ENCODE measurements at places on chromosomes 1 and 21.
A peak's percentile ranks its signal among the peaks of the same experiment; 100 is the strongest.

- DNase-seq = no peak
Measured at GRCh38 chr1:26124418-26125331, 13.1 kb downstream of the PDIK1L start.

DNA sequence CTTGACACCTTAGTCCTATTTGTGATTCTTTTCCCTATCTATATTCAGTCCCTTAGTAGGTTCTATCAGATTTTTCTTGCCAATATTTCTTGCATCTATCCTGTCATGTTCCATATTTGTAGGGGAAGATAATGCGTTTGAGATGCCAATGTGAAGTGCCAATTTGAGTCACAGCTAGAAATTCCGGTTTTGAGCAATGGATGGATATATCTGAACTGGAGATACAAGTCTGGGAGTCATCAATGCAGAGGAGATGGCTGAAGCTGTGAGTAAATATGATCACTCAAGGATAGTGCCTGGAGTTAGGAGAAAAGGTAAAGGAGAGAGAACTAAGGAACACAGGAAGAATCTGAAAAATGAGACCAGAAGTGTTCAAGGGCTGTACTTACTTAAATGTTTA, 93.8 kb downstream of the COQ8A start:
- no peak for DNase-seq

- DNase-seq = no peak
Measured at GRCh38 chr1:88014131-88014530, 669.9 kb upstream of the PKN2 start.

- no peak for DNase-seq
Measured at GRCh38 chr1:103363008-103363365, 162.5 kb upstream of the RNPC3 start.

DNA sequence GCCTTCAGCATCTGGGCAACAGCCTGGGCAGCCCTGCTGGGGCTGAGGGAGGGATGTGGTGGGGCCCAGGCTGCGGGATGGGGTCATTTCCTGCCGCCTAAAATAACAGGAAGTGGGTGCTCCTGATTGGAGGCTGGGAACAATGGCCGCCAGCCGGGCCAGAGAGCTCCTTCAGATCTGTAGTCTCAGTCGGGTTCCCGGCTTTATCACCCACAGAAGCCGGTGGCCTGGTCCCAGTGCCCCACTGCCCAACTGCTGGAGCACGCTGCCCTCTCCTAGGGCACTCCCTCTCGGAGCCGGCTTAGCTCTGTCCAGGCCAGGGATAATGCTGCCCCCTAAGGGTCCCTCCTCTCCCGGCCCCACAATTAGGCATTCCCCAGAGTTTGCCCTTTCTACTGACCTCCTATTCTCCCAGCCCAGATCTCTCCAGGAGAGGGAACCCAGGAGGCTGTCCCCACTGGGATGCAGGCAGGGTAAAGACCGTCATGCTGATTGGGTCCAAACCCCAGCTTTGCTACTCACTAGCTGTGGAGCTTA, 5.1 kb downstream of the MAP7D1 start:
- peak; percentile 78 for DNase-seq

- DNase-seq = no peak
Measured at GRCh38 chr1:1780598-1781525, 2.6 kb upstream of the NADK start.

DNA sequence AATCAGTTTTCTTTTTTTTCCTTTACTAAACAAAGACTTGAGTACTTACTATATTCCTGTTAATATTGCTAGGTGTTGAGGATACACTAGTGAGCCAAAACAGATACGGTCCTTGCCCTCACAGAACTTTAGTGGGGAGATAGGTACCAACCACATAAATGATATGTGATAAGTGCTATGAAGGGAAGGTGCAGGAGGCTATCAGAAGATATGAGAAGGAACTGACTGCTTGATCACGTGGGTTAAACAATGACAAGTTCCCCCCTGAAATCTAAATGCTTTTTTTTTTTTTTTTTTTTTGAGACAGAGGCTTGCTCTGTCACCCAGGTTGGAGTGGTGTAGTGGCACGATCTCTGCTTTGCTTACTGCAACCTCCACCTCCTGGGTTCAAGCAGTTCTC, 25.0 kb downstream of the RBM15 start:
- no peak for DNase-seq

GRCh38 chr1:207884266-207885029, 26.5 kb downstream of the CD34 start:
- DNase-seq = no peak

GRCh38 chr1:244050014-244050834, 859 bp upstream of the ZBTB18 start:
- DNase-seq = no peak

GRCh38 chr1:58779801-58780382, 4.0 kb downstream of the JUN start:
- no peak for DNase-seq

GRCh38 chr1:89563957-89564604, 39.5 kb downstream of the LRRC8B start:
- no peak for DNase-seq

DNA sequence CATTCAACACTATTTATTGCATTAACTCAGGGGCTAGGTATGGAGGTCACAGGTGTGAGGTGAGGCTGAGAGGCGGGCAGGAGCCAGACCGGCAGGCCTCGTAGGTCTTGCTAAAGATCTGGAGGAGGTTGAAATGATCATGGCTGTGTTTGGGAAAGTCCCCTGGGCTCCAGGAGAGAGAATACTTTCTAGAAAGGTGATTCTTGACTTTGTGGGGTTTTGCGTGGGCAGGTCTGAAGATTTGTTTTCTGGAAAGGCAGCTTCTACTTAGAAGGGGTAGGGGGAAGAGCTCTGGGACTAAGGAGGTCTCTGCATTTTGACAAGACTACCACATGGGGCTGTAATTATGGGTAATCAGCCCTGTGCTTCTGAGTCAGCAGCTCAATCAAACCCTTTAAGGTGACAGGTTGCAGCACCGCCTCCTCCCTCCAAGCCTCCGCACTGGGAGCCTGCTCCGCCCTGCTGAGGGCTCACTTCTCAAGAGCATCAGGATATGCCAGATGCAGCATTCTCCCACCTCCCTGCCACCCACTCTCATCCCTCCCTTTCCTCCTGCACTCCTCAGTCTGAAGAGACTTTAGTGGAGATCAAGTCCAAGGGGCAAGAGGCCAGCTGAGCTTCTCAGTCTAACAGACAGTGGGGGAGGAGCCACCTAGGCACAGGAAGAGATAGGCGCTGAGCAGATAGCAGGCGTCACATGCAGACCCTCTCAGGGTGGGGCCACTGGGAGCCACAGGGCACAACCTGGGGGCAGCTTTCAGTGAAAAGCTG, 30.5 kb downstream of the SLC30A1 start:
- DNase-seq = peak; percentile 27

DNA sequence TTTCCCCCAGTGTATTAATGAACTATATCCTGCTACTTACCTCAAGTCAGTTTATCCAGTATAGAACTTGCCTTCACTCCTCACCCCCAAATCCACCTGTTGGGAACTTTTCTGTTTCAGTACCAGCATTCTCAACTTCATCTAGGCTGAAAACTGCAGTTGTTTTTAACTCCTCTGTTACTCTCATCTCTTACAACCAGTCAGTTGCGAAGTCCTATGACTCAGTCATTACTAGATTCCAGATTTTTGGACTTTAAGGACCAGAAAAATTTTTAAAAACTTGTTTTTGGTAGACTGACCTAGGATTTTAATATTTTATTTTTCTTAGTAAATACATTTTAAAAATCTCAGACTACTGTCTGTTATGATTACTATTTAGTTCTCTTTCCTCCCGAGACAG, 8.1 kb downstream of the GNAI3 start:
- DNase-seq = no peak

DNA sequence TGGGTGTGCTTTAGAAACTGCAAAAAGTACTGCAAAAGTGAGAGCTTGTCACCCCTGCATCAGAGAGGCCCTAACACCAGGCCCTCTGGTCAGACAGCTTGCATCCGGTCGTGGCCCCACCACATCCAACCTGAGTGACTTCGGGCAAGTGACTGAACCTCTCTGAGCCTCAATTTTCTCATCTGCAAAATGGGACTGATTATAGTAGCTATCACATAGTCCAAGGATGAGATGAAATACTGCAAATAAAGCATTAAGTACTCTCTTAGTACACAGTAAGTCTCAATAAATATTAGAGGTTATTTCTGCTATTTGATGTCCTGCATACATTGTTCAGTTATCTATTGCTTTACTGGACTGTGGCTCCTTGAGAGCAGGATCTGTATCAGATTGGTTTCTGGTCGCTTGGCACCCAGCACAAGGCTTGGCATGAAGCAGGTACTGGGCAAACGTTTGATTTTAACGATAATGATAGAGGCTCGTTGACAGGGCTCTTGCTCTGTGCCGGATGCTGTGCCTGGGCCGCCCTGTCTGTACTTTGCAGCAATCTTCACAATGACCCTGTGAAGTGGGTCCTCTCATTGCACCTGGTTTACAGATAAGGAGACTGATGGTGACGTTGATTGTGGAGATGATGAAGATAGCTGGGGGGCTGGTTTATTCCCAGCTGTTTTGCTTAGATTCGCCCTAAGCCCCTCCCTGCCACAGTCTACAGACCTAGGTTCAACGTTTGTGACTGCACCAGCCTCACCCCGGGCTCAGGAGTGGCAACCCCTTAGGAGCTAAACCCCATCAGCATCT, 43.6 kb downstream of the RAP1GAP start:
- DNase-seq = no peak

DNA sequence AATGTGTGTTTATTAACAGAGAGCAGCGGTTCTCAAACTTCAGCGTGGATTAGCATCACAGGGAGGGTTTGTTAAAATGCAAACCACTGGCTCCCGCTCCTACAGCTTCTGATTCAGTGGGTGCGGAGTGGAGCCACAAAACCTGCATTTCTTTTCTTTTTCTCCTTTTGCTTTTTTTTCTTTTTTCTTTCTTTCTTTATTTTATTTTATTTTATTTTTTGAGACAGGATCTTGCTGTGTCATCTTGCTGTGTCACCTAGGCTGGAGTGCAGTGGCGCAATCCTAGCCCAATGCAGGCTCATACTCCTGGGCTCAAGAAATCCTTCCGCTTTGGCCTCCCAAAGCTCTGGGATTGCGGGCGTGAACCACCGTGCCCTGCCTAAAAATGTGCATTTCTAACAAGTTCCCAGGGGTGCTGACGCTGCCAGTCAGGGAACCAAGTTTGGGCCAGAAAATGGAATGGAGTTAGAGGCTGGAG, 20.9 kb upstream of the SLC1A7 start:
- DNase-seq = no peak

DNA sequence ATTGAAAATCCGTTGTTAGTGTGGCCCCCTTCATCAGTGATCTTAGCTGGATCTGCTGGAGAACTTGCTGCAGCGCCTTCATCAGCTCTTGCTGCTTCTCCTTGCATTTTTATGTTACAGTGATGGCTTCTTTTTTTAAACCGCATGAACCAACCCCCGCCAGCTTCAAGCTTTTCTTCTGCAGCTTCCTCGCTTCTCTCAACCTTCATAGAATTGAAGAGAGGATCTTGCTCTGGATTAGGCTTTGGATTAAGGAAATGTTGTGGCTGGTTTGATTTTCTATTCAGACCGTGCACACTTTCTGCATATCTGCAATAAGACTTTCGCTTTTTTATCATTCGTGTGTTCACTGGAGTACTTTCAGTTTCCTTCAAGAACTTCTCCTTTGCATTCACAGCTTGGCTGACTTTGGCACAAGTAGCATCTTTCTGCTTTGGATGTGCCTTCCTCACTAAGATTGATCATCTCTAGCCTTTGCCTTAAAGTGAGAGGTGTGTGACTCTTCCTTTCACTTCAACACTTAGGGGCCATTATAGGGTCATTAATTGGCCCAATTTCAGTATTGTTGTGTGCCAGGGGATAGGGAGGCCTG, 13.1 kb downstream of the RNF187 start:
- no peak for DNase-seq

- no peak for DNase-seq
Measured at GRCh38 chr1:58839147-58839795, 55.4 kb upstream of the JUN start.

- no peak for DNase-seq
Measured at GRCh38 chr1:212346601-212347000, 61.4 kb downstream of the PPP2R5A start.

GRCh38 chr1:70528590-70529333, 117.7 kb downstream of the CTH start:
- no peak for DNase-seq

DNA sequence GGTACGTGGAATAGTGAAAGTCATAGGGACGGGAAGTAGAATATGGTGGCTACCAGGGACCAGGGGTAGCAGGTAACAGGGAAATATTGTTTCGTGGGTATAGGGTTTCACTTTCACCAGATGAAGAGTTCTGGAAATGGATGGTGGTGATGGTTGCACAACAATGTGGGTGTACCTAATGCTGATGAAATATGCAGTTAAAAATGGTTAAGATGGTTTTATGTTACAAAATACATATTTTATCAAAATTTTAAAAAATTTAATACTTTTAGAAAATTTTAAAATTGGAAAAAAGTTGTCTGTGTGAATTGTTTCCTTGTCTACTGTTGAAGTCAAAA, 55.5 kb upstream of the TLR5 start:
- no peak for DNase-seq

DNA sequence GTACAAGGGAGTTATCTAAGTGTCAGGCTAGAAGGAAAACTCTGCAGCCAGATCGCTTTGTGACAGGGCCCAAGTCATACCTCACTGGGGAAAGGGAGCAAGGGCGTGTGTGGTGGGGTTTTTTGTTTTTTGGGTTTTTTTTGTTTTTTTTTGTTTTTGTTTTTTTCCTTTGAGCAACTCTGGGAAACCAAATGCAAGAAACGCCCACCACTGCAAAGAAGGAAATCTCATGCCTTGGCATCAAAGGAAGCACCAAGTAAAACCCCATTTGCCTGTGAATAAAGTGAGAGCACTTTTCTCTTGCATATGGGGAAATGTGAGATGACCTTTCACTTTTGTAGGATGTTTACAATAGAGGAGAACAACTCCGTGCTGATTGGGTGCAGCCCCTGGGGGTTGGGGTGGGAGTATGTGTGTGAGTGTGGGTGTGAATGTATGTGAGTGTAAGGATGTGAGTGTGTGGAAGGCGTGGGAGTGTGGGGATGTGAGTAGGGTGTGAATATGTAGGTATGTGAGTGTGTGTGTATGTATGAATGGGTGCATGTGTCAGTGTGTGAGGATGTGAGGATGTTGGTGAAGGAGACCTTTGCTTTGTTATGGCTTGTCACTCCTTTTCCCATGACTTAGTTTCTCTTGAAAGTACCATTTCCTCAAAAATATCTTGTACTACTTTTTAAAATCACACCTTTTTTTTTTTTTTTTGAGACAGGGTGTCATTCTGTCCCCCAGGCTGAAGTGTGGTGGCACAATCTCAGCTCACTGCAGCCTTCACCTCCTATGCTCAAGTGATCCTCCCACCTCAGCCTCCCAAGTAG, 34.6 kb downstream of the IL12RB2 start:
- peak; percentile 58 for DNase-seq

GRCh38 chr1:167529829-167530474, 11.6 kb upstream of the CD247 start:
- no peak for DNase-seq

- DNase-seq = no peak
Measured at GRCh38 chr1:28326515-28326914, 2.3 kb upstream of the MED18 start.

DNA sequence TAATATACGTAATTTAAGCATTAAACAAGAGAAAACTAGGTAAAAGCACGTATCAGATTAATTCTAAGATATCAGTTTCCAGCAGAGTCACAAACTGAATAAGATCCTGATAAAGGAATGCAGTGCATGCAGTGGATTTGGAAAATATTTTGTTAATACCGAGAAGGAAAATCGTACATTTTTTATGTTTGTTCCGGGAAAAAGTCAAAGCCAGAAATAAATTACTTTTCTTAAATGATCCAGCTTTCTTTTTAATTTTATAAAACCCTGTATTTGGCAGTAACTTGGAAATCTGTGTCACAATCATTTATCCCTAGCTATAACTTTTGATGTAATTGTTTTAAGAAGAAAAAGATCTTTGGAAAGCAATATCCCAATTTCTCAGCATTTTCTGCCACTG, 955 bp downstream of the PALMD start:
- no peak for DNase-seq
